ENCODE measurements at places on chromosomes 6 and 20. TPM values are rescaled to one million over a fixed set of nuclear protein-coding genes. Genes with fewer than 3 reads are reported as not detected.

- no peak for DNase-seq
Measured at GRCh38 chr6:13818341-13818740, 4.0 kb upstream of the MCUR1 start.

DNA sequence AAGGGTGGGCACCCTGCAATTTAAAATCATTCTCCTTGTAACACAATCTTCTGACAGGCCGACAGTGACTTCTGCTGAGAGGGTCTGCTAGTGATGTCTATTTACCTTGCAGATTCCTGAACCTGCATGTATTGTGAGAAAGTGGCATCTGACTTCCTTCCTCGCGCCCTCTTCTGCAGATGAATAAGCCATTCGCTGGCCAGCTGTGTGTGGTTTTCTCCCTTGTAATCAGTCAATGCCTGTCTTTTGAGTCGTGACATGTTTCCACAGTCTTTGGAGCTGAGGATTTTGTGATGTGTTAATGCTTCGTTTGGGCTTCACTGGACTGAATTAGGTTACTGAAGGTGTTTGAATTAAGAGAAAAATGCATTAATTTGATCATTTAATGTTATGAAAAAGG, 125.3 kb downstream of the GRM1 start:
- no peak for DNase-seq

GRCh38 chr6:39793516-39793915, 1.3 kb downstream of the DAAM2 start:
- DNase-seq, result no peak

DNA sequence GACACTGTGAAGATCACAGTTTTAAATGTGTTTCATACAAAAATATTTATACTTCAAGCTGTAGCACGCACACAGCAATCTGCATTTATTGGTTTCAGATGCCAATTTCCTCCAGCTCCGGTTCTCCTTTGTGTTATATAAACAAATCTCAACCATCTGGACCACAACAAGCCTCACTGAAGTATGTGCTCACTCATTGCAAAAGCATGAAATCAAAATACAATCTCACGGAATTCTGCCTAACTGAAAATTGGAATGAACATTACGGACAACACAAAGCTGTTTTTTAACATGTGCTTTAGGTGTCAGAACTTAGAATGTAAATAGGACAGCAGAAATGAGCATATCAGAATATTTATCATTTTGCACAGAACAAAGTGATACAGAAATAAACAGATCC, 38.0 kb downstream of the RCAN2 start:
- peak; percentile 53 for DNase-seq

DNA sequence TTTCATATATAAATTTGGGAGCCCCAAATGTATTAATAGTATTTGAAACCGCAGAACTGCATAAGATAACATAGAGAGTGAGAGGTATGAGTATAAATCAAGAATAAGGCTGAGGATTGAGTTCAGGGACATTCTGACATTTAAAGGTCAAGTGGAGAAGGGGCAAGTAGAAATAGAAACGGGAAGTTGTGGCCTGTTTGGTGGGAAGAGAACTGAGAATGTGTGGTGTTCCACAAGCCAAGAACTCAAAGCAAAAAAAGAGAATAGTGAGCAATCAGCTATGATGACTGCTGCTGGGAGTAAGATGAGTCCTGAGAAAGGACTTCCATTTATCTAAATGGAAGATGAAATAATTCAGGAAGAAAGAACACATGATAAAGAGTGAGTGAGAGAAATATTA, 418.4 kb downstream of the CD109 start:
- no peak for DNase-seq

- DNase-seq, result no peak
Measured at GRCh38 chr20:19813846-19814640, 56.0 kb downstream of the RIN2 start.

GRCh38 chr6:33412140-33413009, 1.6 kb downstream of the PHF1 start:
- no peak for DNase-seq

GRCh38 chr6:33579828-33580714, at the start of gene BAK1:
Gene BAK1 (minus strand): TSS chr6:33580276. CDS start chr6:33577604, 2,672 bp downstream.
- DNase-seq, result peak; percentile 96

GRCh38 chr6:15672818-15673217, 10.0 kb upstream of the DTNBP1 start:
- DNase-seq, result no peak

DNA sequence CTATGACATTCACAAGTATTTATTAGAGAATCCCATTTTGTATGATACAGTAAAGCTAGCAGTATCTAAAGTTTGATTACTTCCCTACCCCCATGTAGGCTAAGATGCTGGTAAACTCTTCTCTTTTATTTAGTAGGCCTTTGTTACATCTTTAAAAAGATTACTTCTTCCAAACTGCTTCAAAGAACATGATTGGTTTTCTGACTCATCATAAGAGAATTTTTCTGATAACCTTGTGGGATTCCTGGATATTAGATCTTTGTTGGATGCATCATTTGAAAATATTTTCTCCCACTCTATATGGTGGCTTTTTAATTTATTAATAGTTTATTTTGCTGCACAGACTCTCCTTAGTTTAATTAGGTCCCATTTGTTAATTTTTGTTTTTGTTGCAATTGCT, 898.3 kb upstream of the ADGRB3 start:
- no peak for DNase-seq

GRCh38 chr20:38109591-38110524, 55.2 kb downstream of the TGM2 start:
- peak; percentile 96 for DNase-seq

GRCh38 chr6:16659466-16660156, 101.6 kb downstream of the ATXN1 start:
- DNase-seq, result no peak

GRCh38 chr20:54681869-54682268, 206.5 kb downstream of the DOK5 start:
- no peak for DNase-seq

- peak; percentile 68 for DNase-seq
Measured at GRCh38 chr20:1391640-1392442, 1.0 kb downstream of the FKBP1A start.

GRCh38 chr20:61957961-61958715, 107.5 kb downstream of the TAF4 start:
- DNase-seq, result no peak

DNA sequence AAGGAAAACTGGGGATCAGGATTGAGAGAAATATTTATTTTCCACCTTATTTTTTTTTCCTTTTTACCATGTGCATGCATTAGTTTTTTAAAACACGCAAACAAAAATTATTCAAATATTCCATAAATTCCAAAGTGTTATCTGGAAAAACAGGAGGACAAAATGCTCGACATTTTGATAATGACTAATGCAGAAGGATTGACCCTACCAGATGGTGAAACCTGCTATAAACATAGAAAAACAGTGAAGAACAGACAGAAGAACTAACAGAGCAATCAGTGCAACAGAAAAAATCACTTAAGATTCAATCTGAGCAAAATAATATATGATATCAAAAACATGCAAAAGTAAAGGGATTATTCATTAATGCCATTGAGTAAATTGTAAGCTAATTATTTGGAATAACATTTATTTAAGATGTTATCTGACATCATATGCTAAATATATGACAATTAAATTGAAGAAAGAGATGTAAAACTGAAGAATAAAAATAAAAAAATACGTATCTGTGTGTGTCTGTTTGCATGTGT, 218.4 kb downstream of the LMBRD1 start:
- no peak for DNase-seq

GRCh38 chr20:2382833-2383232, 2.1 kb downstream of the TGM6 start:
- DNase-seq, result no peak

DNA sequence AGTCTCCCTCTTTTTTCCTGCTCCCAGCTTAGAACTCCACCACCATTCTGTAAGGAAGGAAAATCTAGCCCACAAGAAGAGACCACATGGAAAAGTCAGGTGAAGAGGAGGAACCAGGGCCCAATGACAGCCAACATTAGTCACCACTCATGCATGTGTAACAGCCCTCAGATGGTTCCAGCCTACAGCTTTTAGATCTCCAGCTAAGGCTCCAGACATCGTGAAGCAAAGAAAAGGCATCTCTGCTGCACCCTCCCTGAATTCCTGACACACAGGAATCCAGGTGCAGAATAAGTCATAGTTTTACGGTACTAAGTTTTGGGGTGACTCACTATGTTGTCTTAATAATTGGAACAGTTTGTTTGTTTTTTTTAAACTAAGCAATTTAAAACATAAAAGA, 25.5 kb downstream of the DCDC2 start:
- DNase-seq, result peak; percentile 80

DNA sequence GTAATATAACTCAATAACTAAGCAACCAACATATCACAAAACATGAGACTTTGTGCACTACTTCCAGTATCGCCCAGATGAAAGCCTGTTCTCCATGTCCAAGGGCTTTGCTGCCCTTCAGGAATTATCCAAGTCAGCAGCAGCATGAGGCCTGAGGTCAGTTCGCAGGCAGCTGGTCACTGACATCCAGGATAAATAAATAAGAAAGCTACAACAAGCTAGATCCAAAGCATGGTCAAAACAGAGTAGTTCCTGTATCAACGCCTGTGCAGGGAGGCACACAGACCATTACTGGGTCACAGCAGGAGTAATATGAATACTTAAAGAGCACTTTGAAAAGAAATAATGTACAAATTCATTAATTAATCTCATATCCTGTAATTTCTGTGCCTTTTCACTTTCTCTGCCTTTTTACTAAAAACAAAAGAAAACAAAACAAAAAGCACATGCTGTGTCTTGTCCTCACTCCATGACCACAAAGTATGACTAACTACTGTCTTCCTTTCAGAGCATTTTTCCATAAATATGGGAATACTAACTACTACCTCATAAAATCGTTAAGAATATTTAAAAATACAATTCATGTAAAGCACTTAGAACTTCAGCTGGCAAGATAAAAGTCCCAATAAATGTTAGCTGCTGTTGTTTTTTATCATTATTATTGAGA, 374.9 kb upstream of the IRAK1BP1 start:
- DNase-seq, result no peak

DNA sequence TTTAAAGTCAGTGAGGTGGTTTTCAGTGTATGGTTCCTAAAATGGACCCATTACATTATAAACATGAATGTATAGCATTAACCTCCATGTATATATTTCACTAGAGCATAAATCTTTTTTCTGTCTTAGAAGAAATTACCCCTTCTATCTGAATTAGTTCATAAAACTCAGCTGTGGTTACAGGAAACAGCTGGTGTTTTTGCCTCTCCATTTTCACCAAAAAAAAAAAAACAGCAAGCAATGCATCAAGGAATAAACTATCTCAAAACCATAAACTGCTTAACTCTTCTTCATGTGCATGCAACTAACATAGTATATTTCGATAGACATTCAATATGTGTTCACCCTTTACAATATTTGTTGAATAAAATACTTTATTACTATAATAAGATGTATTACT, 40.2 kb downstream of the MOXD1 start:
- no peak for DNase-seq

GRCh38 chr6:47117314-47117713, 75.2 kb upstream of the ADGRF1 start:
- DNase-seq, result no peak

DNA sequence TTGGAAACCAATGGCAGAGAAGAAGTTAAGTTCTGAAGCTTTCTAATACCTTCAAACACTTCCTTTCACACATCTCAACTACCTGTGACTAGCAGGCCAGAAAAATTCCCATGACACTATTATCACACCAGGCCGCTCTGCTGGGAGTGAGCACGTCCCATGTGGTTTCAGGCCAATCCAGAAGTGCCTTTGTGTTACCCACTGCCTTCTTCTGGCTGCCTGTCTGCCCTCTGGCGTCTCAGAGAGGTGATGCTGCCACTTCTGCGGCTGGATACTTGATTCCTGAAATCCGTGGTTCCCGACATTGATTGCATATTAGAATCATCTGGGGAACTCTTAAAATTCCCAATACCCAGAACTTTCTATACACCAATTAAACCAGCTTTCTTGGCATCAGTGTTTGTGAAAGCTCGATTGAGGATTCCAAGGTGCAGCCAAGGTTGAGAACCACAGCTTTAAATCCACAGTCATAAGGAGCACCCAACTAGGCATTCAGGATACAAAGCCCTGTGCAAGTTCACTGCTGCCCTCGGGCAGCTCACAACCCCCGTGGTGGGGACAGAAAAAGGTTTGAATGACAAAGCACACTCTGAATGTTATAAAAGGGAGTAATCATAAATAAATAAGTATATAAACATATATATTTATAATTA, 65.6 kb downstream of the STMND1 start:
- peak; percentile 87 for DNase-seq

DNA sequence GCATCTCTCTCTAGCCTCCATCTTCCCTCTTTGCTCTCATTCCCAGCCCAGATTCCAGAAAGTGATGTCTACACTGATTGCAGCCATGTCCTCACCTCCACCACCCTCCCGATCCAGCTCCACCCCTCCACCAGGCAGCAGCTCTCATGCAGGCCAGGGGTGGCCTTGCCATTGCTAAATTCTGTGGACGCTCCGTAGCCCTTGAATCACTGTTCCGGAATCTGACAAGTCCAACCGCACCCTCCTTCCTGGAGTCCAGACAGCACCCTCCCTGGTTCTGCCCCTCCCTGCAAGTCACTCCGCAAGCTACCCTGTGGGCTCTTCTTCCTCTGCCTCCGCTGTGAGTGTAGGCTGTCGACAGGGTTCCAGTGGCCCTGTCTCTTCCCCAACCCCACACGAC, 26.2 kb downstream of the TNXB start:
- DNase-seq, result peak; percentile 94

GRCh38 chr6:101878554-101879276, 485.2 kb downstream of the GRIK2 start:
- DNase-seq, result no peak

GRCh38 chr6:114362957-114363356, 20.1 kb upstream of the HS3ST5 start:
- no peak for DNase-seq

DNA sequence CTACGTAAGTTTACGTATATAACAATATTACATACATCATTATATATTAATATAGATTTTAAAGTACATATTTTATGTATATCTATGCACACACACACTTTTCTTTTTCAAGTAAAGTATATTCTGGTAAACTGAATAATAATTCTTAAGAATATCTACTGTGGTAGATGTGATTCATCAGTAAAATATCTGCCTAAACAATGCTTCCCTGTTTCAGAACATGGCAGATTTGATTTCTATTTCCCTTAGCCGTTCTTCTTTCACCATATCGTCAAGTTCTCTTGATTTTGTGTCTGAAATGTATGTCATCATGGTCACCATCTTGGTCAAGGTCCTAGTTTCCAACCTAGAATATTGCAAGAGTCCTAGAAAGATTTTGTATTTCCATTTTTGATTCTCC, 195.6 kb downstream of the HDGFL1 start:
- DNase-seq, result peak; percentile 5

EFCAB8 gene
- total RNA-seq, result not detected

DNAH8 gene
- total RNA-seq, result not detected

SLC22A2 gene
- 1.1 TPM for total RNA-seq

ADTRP gene
- total RNA-seq, result 2.8 TPM

CPNE5 gene
- total RNA-seq, result 0.63 TPM

LST1 gene
- total RNA-seq, result 0.09 TPM

CSTF1 gene
- 44.1 TPM for total RNA-seq

TFAP2A gene
- total RNA-seq, result 5.6 TPM

ENPP1 gene
- total RNA-seq, result 5.3 TPM

ZSWIM1 gene
- total RNA-seq, result 6.8 TPM

FOXS1 gene
- total RNA-seq, result 2.0 TPM

ADA gene
- total RNA-seq, result 6.3 TPM

NKX2-4 gene
- 3.8 TPM for total RNA-seq

VIP gene
- not detected for total RNA-seq

RSPO3 gene
- not detected for total RNA-seq

DNAAF9 gene
- total RNA-seq, result 3.5 TPM

RAB44 gene
- under 0.01 TPM for total RNA-seq

TBXT gene
- total RNA-seq, result not detected

Measured in Daoy (cell line).